ENCODE measurements at places on chromosomes 3 and 15.

DNA sequence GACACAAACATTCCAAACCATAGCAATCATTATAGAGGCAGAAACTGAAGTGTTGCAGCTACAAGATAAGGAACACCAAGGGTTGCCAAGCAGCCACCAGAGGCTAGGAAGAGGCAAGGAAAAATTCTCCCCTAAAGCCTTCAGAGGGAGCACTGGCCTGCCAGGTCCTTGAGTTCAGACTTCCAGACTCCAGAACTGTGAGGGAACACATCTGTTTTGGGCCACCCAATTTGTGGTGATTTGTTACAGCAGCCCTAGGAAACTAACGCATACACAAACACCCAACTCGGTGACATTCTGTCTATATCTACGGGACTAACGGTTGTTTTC is 54.6 kb downstream of the MB21D2 start:
- DNase-seq: no peak

DNA sequence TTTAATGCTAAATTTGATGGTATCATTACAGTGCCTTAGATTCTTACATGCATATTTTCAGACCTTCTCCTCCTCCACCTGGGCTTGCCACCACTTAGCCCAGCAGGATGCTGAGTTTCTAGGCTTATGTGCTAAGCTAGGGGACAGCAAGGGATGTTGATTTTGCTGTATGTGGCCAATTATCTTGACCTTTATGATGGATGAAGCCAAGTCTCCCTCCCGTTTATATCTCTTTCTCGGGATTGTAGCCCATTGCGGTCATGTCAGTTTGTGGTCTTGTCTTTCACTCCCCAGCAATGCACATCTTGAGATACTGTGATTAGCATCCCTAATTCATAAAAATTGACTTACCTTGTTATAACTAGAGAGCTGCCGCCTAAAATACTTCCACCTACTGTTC is 278.7 kb upstream of the SOX2 start:
- DNase-seq: no peak

- peak; percentile 34 for DNase-seq
These were observed 18.1 kb upstream of the ZSCAN2 start for GRCh38 chr15:84582583-84583157.

- no peak for DNase-seq
These were observed 13.3 kb downstream of the STAC start for GRCh38 chr3:36393563-36393962.

- peak; percentile 45 for DNase-seq
These were observed 550 bp upstream of the CHD2 start for GRCh38 chr15:92899601-92899947.

- no peak for DNase-seq
These were observed 1.6 kb downstream of the INSYN1 start for GRCh38 chr15:73751511-73751898.

GRCh38 chr3:111859974-111860859 is 1.2 kb downstream of the PHLDB2 start:
- DNase-seq: peak; percentile 93

- no peak for DNase-seq
These were observed 60.5 kb upstream of the ACKR4 start for GRCh38 chr3:132536442-132537153.

DNA sequence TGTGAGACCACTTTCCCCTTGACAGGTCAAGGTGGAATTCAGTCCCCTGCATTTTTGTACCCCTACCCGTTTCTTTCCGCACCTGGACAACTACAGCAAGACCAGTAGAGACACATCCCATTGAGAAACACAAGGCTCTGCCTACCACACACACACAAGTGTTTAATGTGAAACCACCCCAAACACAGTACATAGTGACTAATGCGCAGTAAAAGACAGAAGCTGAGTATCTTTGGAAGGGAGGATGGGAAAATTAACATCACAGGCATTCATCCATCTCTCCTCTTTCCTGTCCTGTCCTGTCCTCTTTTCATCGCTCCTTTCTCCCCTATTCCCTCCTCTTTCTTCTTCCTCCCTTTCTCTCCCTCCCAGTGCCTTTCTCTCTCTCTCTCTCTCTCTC is 64.8 kb downstream of the SCN11A start:
- no peak for DNase-seq

DNA sequence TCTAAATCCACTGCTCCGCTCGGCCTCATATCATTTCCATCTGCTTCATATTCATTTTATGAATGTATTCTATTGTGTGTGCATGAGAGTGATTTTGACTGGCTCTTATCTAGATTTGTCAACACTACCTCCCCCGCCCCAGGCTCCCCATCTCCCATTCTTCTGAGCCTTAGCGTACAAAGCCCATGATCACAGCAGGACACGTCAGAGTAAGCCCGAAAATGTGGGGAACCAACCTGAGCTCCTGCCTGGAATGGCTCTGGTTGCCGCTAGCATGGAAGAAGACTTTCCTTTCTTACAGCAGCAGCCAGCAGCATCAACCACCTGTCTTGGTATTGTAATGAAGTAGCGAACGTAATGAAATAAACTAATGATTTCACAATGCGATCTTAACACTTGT is 61.4 kb downstream of the GABRB3 start:
- no peak for DNase-seq

DNA sequence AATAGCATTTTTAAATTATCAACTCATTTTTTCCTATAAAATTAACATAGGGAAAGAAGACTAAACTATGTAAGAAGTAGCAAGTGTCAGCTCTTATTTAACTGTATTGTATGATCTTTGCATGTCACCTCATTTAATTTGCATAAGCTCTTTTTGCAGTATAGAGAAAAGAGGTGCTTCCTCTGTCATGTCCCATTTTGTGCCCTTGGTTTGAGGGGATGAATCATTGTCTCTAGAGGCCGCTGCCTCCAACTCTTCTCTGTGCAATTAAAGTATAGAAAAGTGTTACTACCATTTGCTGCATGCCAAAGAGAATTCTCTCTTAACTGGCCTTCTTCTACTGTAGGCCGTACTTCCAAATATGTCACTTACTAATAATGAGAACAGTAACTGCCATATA is 93.4 kb downstream of the LRRC28 start:
- no peak for DNase-seq

GRCh38 chr3:151864423-151865101 is 8.9 kb upstream of the SUCNR1 start:
- DNase-seq: peak; percentile 86

GRCh38 chr15:39778021-39778420 is 4.6 kb downstream of the FSIP1 start:
- DNase-seq: no peak

DNA sequence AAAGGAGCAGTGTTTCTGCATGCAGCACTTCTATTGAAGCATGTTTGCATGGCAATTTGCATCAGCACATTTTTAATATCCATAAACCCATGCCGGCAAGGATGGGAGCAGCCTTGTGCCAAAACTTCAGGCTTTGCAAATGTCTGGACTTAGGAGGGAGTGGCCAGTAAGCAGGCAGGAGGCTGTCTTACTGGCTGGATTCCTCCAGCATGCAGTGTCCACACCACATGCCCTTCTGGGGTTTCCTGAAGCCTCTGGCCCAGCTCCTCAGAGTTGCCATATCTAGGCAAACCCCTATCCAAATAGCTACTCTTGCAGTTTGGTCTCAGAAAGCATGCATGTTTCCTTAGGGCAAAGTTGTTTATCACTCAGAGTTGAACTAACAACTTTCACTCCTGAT is 139.1 kb upstream of the MRPS22 start:
- no peak for DNase-seq

GRCh38 chr3:40566694-40567093 is 41.9 kb downstream of the ZNF621 start:
- DNase-seq: no peak

GRCh38 chr3:108301695-108302404 is 5.5 kb downstream of the HHLA2 start:
- no peak for DNase-seq

DNA sequence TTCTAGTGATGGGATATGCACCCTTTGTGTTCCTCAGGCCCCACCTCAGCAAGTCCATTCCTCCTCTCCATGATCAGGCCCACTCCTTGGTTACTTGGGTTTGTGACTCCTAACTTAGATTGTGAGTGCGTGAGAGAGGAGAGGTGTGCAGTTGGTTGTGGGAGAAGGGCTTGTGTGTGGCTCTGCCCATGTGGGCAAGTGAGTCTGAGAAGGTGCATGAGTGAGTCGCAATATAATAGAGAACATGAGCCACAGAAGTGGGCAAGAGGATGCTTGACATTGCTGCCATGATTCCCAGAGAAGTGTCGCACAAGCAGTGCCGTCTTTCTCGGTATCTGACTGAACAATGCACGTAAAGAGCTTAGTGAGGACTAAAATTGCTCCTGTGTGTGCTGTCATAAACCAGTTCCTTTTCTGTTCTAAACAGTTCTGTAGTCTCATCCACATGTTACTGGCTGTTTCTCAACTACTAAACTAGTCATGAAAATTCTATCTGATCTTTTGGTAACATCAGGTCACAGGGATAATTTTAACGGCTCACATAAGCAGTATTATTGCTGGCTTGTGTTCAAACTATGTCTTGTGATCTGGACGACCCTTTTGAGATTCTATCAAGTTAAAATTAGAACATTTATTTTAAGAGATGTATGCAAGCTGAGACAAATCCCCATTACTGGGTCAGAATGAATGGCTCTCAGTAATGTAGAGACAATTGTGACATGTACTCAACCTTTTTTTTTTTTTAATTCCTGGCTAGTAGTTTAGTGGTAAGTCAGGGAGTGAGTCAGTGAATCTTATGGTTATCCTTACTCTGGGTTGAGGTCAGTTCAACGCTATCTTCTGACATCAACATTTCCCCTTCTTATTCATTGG is 25.6 kb downstream of the GYG1 start:
- peak; percentile 93 for DNase-seq

DNA sequence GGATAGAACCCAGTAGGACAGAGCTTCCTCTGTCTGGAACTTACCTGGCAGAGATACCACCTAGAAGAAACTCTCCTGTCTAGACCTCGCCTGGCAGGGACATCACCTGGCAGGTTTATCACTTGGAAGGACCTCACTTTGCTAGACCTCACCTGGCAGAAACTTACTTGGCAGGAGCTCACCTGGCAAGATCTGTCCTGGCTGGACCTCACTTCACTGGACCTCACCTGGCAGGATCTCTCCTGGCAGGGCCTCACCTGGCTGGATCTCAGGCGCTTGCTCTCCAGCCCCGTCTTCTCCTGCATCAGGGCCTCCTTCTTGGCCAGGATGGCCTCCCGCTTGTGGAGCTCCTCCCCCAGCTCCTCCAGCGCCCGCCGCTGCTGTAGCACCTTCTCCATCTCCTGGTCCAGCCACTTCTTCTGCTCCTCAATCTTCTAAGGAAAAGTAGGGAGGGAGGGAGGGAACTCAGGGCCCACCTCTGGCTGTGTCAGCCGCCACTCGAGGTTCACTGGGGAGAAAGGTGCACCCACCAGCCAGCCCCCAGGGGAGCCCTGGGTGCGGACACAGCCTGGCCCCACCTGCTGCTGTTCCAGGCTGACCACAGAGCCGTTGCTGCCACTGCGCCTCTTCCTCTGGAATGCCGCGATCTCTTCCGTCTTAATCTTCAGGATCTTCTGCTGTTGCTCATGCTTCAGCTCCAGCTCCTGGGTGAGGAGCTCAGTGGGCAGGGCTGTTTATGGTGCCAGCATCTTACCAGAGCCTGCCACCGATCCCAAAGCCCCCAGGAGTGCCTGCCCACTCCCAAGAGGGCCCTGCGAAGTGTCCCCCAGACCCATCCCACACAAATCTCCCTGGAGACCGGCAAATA is 22.5 kb downstream of the KIF7 start:
- DNase-seq: no peak

DNA sequence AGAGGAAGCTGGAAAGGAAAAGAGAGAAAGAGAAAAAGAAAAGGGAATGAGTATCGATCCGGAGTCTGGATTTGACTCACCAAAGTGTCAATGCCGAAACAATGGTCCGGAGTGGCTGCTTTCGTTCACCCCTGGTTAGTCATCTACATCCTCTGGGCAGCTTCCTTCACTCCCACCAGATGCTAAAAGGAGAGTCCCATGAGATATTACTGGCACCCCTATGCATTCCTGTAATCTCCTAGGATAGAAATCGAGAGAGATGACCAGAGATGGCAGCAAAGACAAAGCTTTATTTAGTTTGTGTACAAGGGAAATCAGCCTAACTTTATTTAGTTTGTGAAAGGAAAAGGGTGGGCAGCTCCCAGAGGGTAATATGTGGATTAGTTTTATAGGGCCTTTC is 622.2 kb downstream of the ZPLD1 start:
- DNase-seq: no peak

GRCh38 chr3:111610189-111610588 is 15.0 kb upstream of the ZBED2 start:
- DNase-seq: no peak

DNA sequence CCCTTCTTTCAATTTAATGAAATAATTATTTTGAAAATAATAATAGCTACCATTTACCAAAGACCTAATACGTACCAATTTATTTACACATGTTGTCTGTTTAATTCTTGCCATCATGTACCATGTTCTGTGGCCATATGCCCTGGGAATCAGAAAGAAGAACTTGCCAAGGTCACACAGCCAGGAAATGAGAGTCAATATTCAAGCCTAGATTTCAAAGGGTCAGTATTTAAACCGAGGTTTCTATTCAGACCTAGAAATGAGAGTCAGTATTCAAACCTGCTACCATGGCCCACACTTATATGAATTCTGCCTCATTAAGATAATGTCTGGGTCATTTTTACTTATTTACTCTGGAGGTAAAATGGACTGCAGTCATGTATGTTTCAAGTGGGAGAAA is 103.6 kb upstream of the TBL1XR1 start:
- DNase-seq: no peak

DNA sequence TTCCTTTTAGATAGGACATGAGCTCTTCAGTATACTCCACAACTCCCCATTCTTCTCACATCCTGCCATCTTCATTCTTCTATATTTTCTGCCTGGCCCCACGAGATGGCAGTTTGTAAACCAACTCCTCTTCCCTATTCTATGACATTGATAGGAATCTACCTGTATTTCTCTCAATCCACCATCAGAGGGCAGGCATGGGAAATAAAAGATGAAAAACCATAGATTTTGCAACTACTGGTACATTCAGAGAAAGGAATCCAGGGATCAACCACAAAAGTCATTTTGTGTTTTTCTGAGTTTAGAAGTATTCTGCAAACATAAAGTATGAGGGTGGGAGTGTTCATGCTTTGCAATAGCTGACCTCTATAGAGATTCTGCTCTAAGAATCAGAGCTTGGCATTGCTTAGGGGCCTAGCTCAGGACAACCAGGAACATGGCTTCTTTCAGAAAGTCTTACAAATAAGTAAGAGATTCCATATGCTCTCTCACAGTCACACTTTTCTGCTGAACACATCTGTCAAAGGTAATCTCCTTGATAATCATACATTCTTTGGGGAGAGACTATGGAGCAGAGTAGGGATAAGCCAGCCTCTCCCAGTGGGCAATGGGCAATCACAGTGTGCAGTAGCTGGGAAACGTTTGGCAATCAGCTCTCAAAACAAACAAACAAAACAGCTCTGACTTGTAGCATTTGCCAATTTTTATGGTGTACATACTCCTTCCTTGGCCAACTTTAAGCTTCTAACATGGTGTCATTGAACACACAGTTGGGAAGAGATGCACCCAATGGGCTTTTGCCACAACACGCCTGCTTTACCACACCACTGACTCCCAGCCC is 43.1 kb upstream of the SLC25A36 start:
- peak; percentile 76 for DNase-seq

DNA sequence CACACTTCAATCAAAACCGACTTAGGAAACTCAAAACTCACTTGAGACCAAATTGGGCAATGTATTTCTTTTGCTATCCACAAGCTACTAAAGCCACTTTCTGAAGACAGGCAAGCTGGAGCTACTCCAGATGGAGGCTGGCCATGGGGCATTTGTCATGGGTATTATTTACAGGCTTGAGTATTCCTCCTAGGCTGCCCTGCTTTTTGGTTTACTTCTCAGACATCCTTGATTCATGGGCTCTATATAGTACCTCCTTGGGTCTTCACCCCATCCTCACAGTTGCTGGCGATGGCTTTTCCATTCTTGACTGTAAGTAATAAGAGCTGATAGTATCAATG is 18.6 kb upstream of the SYNM start:
- DNase-seq: no peak
